ENCODE measurements at places on chromosomes 5 and 9.

DNA sequence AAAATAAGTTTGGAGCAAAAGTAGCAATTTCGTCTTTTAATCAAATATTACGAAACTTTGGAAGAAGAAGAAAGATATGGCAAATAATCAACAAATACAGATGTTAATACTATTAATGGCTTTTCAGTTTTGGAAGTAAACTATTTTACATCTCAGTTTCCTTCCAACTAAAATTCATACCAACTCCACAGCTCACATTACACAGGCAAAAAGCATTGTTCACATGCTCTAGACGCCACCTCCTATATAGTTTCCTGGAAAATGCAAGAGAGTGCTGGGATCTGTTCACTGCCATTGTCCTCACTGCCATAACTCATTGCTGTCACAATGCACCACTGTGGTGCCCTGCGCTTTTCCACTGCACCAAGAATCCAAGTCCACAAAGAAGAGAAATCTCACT is 149.0 kb upstream of the FTMT start:
- no peak for DNase-seq

GRCh38 chr9:134765785-134766184 is 114.8 kb upstream of the FCN2 start:
- DNase-seq, result no peak

DNA sequence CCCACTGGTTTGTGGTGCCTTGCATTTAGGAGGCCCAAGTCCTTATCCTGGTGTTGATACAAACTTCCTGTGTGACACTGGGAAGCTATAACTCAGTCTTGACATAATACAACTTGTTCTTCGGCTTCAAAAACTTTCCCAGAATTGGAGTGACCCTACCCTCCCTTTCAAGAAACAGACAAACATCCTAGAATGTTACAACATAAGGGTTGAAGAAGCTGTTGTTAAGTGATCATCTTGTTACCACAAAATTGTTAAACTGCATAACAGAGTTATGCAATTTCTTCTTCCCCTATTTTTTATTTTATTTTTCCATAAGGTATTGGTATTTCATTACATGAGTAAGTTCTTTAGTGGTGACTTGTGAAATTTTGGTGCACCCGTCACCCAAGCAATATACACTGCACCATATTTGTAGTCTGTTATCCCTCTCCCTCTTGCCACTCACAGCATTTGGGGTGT is 21.3 kb downstream of the TLR4 start:
- peak; percentile 37 for DNase-seq

- no peak for DNase-seq
These were observed 324.1 kb downstream of the CDH10 start for GRCh38 chr5:24320643-24321042.

DNA sequence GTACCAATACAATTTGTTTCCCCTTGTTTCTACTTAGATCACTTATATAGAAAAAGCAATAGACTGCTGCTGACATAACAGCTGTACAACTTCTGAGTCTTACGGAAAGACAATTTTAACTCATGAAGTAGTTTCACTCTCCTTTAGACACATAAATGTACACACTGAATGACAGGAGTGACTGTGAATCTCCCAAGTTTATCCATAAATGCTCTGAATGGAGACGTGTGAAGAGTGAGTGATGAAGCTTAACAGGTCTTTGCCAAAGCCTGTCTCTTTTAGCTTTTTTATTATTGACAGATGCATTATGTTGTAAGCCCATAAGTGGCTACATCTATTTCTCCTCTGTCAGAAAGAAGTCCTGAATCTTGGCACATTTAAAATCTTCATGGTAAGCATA is 265.9 kb downstream of the TRIM36 start:
- no peak for DNase-seq

- DNase-seq, result peak; percentile 85
These were observed 99.3 kb downstream of the ACTBL2 start for GRCh38 chr5:57383093-57383861.

GRCh38 chr5:95081982-95082381 is 202.9 kb downstream of the MCTP1 start:
- peak; percentile 17 for DNase-seq

DNA sequence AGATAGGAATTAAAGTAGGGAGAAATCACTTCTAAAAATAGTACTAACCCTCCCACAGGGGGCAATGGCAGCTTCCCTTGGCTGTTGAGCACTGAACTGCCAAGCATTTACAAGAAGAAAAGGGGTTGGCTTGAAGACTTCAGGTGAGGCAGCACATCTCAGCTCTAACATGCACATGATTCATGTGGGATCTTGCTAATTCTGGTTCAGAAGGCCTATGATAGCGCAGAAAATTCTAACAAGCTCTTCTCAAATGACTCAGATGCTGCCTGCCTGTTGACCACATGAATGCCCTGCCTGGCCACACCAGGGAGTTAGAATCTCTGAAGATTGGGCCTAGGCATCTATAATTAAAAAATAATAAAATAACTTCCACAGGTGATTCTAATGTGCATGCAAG is 22.6 kb downstream of the CD180 start:
- DNase-seq, result no peak

DNA sequence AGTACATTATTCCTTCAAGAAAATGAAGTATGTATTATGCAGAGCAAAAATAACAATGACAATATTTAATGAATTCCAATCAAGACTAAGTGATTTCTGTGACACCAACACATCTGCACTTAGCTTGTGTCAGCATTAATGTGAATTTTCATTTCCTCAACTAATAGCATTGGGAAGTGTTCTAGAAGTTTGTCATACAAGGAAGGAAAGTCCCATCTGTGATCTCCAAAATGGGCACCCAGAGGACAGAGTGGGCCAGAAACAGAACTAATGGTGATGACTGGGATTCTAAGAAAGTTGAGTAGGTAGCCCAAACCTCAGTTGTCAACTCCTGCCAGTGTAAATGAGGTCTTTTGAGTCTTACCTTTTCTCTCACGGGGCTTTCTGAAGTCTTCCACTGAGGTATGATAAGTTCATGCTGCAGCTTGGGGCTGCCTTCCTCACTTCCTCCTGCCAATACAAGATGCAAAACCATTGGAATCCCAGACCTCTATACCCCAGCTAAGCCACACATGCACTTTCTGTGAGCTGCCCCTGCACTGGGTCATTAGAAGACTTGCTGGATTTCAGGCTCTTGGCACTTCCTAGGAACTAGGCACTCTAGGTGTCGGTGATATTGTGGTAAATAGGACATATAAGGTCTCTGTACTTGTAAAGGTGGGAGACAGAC is 4.9 kb downstream of the ADAM19 start:
- DNase-seq, result no peak

- no peak for DNase-seq
These were observed 189.8 kb upstream of the MAP3K1 start for GRCh38 chr5:56625541-56625940.

GRCh38 chr5:109533751-109534272 is 124.0 kb upstream of the PJA2 start:
- DNase-seq, result no peak

Data from common myeloid progenitor, CD34-positive (primary cell).